C1 segment of cervical spinal cord (tissue), 14 donors: ENCODE measurements at places on chromosomes 16 and 17.
A peak's percentile ranks its signal among the peaks of the same experiment; 100 is the strongest.

DNA sequence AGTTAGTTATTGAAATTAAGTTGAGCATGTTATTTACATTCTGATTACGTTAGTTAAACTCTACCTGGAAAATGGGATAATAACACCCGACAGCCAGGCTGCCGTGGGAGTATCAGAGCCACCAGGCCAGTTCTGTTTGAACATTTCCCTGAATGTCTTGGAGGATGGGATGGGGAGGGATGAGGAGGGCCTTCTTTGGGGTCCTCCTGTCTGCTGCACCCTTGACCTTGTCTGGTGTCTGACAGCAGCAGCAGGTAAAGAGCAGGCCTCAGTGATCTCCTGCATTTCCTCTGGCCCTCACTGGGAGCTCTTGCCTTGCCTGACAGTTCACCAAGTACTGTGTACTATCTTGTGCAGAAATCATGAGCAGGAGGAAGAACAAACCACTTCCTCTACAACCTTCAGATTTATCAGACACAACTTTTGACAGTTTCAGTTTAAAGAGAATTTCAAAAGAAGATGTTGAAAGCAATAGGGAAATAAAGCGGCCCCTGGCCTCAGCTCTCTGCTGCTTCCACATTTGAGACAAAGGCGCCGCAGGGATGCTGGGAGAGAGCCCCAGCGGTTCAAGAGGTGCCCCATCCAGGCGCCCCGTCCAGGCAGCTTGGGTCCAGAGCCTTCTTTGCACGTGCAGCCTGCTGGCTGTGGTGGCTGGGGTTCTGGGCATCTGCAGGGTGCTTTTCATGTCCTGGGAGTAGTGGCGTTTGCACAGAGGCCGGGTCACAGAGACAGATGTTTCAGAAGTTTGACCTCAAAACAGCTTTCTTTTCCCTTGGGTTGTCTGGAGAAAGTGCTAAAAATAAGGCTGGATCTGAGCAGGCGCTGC lies 25.3 kb downstream of the CMIP start:
- DNase-seq, result peak; percentile 23

GRCh38 chr16:29198731-29199521 lies 207.6 kb downstream of the NPIPB11 start:
- DNase-seq, result no peak

DNA sequence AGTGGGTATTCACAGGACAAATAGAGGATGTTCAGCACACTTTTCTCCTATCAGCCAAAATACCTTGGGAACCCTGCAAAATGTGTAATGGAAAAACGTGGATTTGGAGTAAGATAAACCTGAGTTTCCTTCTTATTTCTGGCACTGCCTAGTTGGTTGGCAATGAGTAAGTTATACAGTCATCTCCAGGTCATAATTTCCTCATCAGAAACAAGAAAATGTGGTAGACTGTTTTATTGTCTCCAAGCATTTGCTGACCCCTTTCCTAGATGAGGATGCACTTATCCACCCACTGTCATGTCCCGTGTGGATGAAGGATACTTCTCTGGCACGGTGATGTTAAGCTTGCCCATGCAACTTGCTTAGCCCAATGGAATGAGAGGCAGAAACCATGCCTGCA lies 458.0 kb downstream of the KIF2B start:
- DNase-seq, result no peak

GRCh38 chr16:23755484-23755809 lies 621 bp downstream of the CHP2 start:
- no peak for DNase-seq

- no peak for DNase-seq
Observed at GRCh38 chr17:34146440-34147043, 108.5 kb upstream of the CCL2 start.

DNA sequence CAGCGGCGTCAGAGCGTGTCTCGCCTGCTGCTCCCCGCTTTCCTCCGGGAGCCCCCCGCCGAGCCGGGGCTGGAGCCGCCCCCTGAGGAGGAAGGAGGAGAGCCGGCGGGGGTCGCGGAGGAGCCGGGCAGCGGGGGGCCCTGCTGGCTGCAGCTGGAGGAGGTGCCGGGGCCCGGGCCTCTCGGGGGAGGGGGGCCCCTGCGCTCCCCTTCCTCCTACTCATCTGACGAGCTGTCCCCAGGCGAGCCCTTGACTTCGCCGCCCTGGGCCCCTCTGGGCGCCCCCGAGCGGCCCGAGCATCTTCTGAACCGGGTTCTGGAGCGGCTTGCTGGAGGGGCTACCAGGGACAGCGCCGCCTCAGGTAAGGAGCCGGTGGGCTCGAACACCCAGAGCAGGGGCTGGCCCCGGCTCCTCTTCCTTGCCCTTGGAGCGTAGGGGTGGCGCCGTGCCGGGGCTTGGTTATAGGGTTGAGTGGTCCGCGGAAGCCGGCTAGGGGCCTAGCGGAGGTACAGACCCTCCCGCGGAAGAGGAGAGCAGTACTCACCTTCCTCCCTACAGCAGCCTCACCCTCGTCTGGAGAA lies 841 bp downstream of the RAPGEFL1 start:
- DNase-seq, result no peak

DNA sequence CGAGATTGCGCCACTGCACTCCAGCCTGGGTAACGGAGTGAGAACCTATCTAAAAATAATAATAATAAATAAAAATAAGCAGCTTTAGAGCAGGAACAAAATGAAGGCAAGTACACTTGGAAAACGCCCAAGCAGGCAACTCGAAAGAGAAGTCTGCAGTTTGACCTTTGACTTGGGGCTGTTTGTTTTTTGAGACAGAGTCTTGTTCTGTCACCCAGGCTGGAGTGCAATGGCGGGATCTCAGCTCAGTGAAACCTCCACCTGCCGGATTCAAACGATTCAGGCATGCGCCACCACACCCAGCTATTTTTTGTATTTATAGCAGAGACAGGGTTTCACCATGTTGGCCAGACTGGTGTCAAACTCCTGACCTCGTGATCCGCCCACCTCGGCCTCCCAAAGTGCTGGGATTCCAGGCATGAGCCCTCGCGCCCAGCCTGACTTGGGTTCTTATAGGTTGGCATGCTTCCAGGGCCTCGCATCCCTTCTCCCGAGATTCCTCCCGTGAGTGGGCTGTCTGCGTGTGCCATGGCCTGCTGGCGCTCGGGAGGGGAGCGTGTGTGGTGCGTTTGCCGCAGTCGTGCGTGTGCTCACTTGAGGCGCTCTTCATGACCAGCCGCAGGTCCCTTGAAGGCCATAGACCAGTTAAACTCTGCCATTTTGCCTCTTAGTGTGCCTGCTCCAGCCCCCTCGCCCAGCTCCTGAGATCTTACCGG lies 18.4 kb upstream of the UBE2I start:
- DNase-seq, result no peak

GRCh38 chr16:6160303-6160702 lies 1062.7 kb upstream of the EEF2KMT start:
- DNase-seq, result no peak

DNA sequence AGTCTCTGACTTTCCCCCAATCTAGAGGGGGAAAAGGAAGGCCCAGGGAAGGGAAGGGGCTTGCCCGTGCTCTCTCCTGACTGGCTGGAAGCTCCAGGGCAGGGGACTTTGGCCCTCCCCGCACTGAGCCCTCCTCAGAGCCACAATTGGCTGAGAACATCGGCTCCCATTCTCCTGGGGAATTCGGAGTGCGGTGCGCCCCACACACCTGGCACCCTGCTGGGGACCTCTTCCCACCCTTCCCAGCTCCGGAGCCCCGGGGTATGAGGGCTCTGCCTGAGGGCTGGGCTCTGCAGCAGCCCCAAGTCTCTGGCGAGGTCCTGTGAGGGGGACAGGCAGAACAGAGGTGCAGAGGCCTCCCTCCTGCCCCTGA lies 36.0 kb downstream of the PIMREG start:
- no peak for DNase-seq

- DNase-seq, result no peak
Observed at GRCh38 chr17:43662413-43663141, 855 bp upstream of the MEOX1 start.

GRCh38 chr17:57425431-57425830 lies 169.1 kb downstream of the MSI2 start:
- no peak for DNase-seq

DNA sequence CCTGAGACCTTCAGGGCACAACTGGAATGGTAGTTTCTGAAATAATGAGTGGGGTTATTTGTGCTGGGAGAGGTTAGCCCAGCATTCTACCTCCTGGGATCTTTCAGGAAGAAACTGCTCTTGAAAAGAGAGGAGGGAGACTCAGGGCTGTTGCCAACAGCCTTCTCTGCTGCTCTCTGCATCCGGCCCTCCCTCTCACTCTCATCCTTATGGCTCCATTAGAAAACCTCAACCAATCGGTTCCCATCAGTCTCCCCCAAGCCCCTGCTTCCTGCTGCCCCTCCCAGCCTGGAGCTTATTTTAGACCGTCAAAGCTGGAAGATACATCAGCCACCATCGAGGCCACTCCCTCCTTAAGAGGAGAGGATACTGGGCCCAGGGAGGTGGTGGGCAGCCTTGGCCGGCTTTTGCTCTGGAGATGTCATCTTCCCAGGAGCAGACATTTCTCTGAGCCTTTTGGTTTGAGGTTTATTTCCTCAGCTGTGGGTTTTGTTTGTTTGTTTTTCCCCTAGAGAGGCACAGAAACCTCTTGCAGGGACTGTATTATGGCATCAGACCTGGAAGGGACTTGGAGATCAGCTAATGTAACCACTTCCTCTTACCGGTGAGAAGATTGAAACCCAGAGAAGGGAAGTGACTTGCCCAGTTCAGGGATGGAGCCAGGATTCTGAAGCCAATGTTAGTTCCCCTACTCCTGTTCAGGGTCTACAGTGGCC lies 2.7 kb downstream of the MPRIP start:
- DNase-seq, result no peak

DNA sequence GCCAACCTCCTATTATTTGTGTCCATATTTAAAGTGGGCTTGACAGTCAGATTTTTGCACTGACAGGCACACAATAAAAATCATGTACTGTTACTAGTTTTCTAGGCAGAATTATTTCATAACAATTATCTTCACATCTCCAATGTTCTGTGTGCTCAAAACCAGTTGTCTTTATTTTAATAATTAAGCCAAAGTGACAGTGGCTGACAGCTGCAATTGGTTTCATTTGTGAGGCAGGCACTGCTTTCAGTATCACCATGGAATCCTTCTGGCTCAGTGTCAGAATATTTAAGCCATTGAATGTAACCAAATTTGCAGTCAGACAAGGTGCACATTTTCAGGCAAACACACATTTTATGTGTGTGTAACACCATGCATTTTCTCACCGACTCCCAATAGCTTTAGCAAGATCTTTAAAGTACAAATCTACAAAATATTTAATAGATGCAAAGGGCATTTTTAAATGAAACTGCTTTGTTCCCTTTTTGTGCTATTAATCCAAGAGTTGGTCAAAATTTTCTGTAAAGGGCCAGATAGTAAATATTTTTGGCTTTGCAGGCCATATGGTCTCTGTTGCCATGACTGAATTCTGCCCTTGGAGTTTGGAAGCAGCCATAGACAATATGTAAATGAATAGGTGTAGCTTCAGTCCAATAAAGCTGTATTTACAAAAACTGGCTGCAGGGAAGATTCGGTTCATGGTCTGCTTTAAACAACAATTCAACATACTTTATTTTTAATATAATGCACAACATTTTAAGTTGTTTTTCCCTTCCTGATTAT lies 486.0 kb downstream of the KCNJ2 start:
- no peak for DNase-seq

- no peak for DNase-seq
Observed at GRCh38 chr16:24524855-24525677, 14.3 kb upstream of the RBBP6 start.

DNA sequence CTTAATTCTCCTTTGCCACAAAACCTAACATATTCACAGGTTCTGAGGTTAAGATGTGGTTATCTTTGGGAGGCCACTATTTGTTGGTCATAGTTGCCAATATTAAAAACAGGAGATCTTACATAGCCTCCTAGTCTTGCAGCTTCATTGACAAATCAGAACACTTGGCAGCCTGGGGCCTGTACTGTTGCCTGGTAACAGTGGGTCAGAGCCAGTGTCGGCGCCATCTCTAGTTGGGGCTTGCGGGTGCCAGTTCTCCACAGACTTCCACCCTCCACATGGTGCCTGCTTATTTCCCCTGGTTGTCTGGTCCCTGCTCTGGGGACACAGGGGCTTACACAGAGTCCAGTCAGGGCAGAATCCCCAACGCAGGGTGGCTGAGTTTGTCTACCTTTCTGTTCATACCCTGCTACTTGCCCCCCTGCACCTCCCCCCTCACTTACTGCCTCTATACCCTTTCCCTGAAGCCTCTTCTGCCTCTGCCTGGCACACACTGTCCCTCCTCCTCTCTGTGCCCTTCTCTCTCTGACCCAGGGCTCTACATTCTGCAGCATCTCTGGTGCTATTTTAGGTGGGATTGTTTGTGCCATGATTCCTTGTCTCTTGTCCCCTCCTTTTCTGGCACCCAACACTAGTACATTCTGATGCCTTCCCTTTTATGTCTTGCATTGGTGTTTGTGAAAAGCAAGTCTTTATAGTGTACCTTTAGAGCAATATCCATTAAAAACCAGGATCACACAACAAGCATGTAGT lies 13.4 kb downstream of the EPN2 start:
- peak; percentile 71 for DNase-seq

DNA sequence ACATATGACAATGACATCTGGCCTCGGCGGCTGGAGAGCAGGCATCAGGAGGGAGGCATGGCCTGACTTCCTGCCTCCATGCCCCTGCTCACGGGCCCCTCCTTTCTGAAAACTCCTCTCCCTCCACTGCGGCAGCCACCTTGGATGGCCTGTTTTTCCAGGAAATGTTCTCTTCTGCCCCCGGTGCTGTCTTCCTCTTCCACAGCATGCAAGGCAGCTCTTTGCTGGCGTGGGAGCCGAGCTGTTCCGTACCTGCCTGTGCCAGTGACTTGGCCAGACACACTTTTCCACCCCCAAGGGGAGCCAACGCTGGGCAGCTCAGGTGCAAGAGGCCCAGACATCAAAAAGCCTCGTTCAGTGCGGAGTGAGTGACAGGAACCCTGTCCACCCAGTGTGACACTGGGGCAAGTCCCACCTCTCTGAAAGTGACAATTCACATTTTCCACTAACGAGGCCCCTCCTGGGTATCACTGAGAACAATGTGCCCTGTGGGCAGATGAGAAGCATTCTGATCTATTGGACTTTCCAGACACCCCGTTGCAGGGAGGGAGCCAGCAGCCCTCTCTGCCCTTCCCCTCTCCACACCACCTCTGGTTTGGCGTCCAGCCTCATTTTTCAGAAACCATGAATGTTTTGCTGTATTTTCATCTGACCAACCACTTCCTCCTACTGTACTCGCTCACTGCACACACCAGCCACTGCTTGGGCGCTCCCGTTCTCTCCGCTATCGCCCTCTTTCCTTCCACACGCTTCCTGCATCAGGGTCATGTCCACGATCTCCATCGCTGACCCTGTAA lies 31.2 kb downstream of the NSMCE1 start:
- peak; percentile 39 for DNase-seq

- no peak for DNase-seq
Observed at GRCh38 chr16:19926449-19927390, 42.1 kb upstream of the GPRC5B start.

- no peak for DNase-seq
Observed at GRCh38 chr16:52446080-52446479, 100.9 kb downstream of the TOX3 start.

DNA sequence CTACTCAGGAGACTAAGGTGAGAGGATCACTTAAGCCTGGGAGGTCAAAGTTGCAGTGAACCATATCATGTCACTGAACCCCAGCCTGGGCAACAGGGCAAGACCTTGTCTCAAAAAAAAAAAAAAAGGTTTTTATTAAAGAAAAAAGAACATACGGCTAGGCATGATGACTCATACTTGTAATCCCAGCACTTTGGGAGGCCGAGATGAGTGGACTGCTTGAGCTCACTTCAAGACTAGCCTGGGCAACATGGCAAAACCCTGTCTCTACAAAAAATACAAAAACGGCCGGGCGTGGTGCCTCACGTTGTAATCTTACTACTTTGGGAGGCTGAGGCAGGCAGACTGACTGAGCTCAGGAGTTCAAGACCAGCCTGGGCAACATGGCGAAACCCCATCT lies 38.4 kb downstream of the RANBP10 start:
- no peak for DNase-seq

- no peak for DNase-seq
Observed at GRCh38 chr17:42329025-42329976, 41.0 kb downstream of the STAT5A start.
